ENCODE measurements at places on chromosomes 12 and 14. TPM values are rescaled to one million over a fixed set of nuclear protein-coding genes. Genes with fewer than 3 reads are reported as not detected.
A peak's percentile ranks its signal among the peaks of the same experiment; 100 is the strongest.

USP44 gene
- under 0.01 TPM for total RNA-seq

- H3K4me3 ChIP-seq = no peak overlapping the region
- DNase-seq = peak; percentile 49
- no peaks in the 10 kb centered on the region for H3K4me1 ChIP-seq
- H3K36me3 ChIP-seq = peaks cover 31% of the 10 kb centered on the region
Measured at GRCh38 chr12:95286713-95287112, 69.1 kb downstream of the VEZT start.

DNA sequence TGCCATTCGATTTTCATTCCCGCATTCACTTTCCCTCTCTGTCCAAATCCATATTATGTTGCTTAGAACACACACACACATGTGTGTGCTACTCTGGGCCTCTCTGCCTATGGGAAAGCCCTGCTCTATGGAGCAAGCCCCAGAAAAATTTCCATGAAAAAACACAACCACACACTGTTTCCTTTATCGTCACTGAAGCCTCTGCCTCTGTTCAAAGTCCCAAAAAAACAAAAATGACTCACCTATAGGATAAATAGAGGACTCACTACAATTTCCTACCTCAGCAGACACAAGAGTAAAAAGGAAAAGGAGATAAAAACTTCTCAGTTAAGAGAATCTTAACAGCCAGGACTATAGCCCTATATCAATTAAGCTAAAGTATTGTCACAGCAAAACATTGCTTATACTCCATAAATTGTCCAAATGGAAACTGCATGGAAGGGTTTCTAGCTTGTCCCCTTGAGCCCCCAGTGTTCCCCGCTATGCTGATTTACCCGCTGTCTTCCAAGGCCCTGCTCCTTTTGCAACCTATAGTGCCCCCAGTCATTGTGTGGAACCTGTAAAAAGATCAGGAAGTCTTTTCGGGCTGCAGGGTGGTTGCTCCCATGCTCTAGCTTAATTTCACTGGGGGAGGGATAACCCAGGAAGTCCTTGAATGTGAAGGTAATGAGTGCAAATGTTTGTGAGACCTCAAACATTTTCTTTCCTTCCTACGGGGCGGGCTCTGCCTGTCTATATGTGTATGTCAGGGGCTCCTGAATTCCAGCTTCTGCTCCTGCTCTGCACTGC is 11.1 kb upstream of the PIP4K2C start:
- no peaks in the 10 kb centered on the region for H3K36me3 ChIP-seq
- H3K4me3 ChIP-seq = no peak overlapping the region
- no peak for DNase-seq
- no peak overlapping the region for H3K27ac ChIP-seq
- H3K4me1 ChIP-seq = no peaks in the 10 kb centered on the region
- H3K27me3 ChIP-seq = peaks cover 3% of the 10 kb centered on the region

- H3K4me3 ChIP-seq = no peak overlapping the region
- no peaks in the 10 kb centered on the region for H3K4me1 ChIP-seq
- H3K27ac ChIP-seq = no peak overlapping the region
- no peaks in the 10 kb centered on the region for H3K27me3 ChIP-seq
Measured at GRCh38 chr12:118424884-118425283, 48.5 kb downstream of the SUDS3 start.

SLC10A1 gene
- total RNA-seq = not detected

TMTC1 gene
- 69.2 TPM for total RNA-seq

DNA sequence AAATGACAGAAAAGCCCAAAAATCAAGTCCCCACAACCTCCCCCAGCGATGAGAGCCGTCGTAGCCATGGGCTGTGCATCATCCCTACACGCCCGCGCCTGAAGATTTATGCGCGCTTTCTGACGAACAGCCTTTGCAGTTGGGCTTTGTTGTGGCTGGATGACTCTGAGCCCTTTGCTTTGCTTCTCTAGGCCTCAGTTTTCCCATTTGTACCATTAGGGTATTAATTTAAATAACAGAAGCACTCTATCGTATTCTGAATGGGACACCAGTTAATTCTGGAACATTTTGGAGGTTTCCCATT is 24.2 kb downstream of the SFSWAP start:
- H3K4me1 ChIP-seq = peaks cover 9% of the 10 kb centered on the region
- DNase-seq = no peak
- peaks cover 60% of the 10 kb centered on the region for H3K36me3 ChIP-seq

GRCh38 chr14:96125536-96125935 is 79.1 kb upstream of the BDKRB2 start:
- no peaks in the 10 kb centered on the region for H3K36me3 ChIP-seq
- DNase-seq = no peak
- no peak overlapping the region for H3K4me3 ChIP-seq
- H3K4me1 ChIP-seq = peaks cover 34% of the 10 kb centered on the region
- H3K27ac ChIP-seq = peak overlapping the region; percentile 4

- H3K27me3 ChIP-seq = no peaks in the 10 kb centered on the region
- no peak for DNase-seq
- H3K27ac ChIP-seq = no peak overlapping the region
- no peaks in the 10 kb centered on the region for H3K4me1 ChIP-seq
Measured at GRCh38 chr12:835754-836518, 83.6 kb downstream of the WNK1 start.

ACOT6 gene
- total RNA-seq = not detected

DNA sequence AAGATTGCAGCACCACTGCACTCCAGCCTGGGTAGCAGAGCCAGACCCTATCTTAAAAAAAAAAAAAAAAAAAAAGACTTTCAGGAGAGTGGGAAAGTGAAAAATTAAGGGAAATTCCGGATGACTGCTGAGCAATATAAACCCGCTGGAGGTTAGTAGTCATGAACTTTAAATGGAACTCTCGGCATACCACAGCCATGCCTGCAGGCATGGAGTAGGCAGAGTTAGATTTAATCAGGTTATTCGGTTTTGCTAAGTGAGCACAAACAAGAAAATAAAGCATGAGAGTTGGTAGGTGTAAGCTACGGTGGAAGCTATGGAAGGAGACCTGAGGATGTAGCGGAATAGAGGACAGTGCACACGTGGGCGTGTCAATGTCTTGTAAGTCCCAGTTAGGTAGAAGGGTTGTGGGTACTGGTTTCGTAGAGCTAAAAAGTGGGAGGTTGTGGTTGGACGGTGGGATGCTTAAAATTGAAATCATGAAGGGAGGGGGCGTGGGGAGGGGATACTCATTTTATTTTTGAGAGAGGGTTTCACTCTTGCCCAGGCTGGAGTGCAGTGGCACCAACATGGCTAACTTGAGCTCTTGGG is 11.8 kb upstream of the TUBA1C start:
- H3K4me1 ChIP-seq = peaks cover 4% of the 10 kb centered on the region
- DNase-seq = no peak
- no peaks in the 10 kb centered on the region for H3K27me3 ChIP-seq
- H3K36me3 ChIP-seq = no peaks in the 10 kb centered on the region
- H3K4me3 ChIP-seq = no peak overlapping the region
- H3K27ac ChIP-seq = no peak overlapping the region

TPPP2 gene
- not detected for total RNA-seq

DNA sequence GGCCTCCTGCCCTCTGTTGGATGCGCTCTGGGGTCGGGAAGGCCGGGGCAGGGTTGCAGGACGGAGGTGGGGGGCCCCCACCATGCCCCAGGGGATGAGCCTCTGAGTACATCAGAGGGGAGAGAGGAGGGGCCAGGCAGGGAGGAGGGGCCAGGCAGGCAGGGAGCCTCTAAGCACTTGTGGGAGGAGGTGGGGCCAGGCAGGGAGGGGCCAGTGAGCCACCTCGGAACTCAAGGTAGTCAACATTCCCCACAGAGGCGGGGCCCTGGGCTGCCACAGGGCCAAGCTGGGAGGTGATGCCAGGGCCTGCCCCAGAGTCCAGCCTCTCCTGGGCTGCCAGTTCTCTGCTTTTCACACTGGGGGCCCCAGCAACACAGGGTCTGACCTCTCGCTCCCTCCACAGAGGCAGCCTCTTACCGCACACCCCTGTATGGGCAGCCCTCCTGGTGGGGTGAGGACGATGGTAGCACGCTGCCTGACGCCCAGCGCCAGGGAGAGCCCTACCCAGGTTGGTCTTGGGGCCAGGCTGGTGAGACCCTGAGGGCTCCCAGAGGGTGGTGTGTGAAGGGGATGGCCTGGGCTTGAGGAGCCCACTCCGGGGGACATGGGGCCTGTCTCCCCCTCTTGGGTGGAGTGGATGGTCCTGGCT is 17.4 kb downstream of the CEP170B start:
- no peak overlapping the region for H3K4me3 ChIP-seq
- H3K36me3 ChIP-seq = peaks cover 15% of the 10 kb centered on the region
- no peaks in the 10 kb centered on the region for H3K27me3 ChIP-seq
- peak; percentile 92 for DNase-seq
- no peaks in the 10 kb centered on the region for H3K4me1 ChIP-seq

CYP27B1 gene
- total RNA-seq = 0.36 TPM

C3AR1 gene
- 0.72 TPM for total RNA-seq

PIK3C2G gene
- total RNA-seq = not detected

- no peaks in the 10 kb centered on the region for H3K4me1 ChIP-seq
- DNase-seq = no peak
- H3K27me3 ChIP-seq = peaks cover 6% of the 10 kb centered on the region
- no peaks in the 10 kb centered on the region for H3K36me3 ChIP-seq
- H3K27ac ChIP-seq = no peak overlapping the region
Measured at GRCh38 chr14:61347826-61348443, 26.6 kb downstream of the PRKCH start.

DNA sequence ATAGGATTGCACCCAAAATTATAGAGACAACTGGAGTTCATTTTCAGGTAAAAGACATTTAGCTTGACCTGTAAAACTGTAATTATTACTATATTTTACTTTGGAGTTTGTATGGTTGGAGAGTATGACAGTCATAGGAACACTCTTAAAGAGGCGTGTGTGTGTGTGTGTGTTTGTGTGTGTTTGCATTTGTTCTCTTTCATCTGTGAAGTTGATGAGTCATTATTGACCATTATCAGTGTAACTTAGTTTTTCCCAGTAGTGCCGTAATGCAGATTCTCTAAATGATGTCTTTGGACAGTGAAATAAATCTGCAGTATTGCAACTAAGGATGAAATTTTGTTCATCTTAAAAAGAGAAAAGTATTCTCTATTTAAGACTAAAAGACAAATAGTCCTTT is 13.0 kb downstream of the WASHC4 start:
- no peak overlapping the region for H3K4me3 ChIP-seq
- peaks cover 95% of the 10 kb centered on the region for H3K36me3 ChIP-seq
- no peak overlapping the region for H3K27ac ChIP-seq
- no peak for DNase-seq
- H3K27me3 ChIP-seq = no peaks in the 10 kb centered on the region

DNA sequence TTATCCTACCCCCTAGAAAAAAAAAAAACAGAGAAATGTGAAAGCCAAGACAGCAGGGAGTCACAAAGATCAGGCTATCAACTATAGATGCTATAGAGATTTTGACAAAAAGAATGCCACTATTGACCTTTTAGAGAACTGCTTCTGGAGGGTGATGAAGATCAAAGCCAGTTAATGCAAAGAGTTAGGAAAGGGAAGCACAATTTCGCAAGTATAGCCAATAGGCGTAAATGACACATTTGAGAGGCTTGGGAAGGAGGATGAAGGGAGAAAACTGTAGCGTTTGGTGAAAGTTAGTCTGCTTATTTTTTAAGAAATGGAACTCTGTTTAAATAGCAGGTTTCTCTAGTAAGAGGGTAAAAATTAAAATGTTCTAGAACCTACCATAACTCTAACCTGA is 190.7 kb downstream of the DUSP6 start:
- DNase-seq = no peak
- H3K27me3 ChIP-seq = no peaks in the 10 kb centered on the region
- H3K4me3 ChIP-seq = no peak overlapping the region
- peaks cover 57% of the 10 kb centered on the region for H3K4me1 ChIP-seq
- peak overlapping the region; percentile 95 for H3K27ac ChIP-seq

SLC17A8 gene
- total RNA-seq = not detected

LTBP2 gene
- 493 TPM for total RNA-seq

- H3K4me3 ChIP-seq = peak overlapping the region; percentile 38
- peaks cover 10% of the 10 kb centered on the region for H3K4me1 ChIP-seq
- H3K27me3 ChIP-seq = no peaks in the 10 kb centered on the region
- DNase-seq = peak; percentile 83
Measured at GRCh38 chr12:50517421-50518048, 12.8 kb downstream of the DIP2B start.

DNA sequence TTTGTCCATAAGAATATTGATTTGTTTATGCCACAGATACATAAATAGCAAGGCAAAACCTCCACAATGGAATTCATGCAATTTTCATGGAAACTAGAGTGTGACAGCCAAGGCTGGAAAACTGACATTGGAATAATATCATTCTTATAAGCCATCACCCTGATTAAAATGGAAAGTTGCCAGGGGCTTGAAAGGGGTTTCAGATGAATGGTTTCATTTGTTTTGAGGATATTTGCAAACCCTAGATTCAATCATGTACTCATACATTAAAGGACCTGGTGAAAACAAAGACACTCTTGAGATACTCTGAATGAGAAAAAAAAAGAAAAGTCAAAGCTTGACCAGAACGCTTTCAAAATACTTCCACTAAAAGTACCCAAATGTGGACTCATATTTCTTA is 205.7 kb downstream of the DIO2 start:
- H3K36me3 ChIP-seq = no peaks in the 10 kb centered on the region
- H3K27me3 ChIP-seq = no peaks in the 10 kb centered on the region
- H3K4me3 ChIP-seq = no peak overlapping the region
- no peaks in the 10 kb centered on the region for H3K4me1 ChIP-seq
- no peak for DNase-seq
